ENCODE measurements at places on chromosomes 3 and 15. TPM values are rescaled to one million over a fixed set of nuclear protein-coding genes. Genes with fewer than 3 reads are reported as not detected.

The KIF15 gene
- 30.2 TPM for total RNA-seq

The KAT2B gene
- 146 TPM for total RNA-seq

The PGBD4 gene
- 3.8 TPM for total RNA-seq

The RHOV gene
- 0.37 TPM for total RNA-seq

The SCN5A gene
- not detected for total RNA-seq

The PRSS50 gene
- total RNA-seq = not detected

The HES1 gene
- 10.8 TPM for total RNA-seq

The VGLL3 gene
- total RNA-seq = not detected

The PLD1 gene
- 0.88 TPM for total RNA-seq

The DUT gene
- 195 TPM for total RNA-seq

The CPA3 gene
- not detected for total RNA-seq

The TRIM71 gene
- total RNA-seq = not detected

The GP9 gene
- not detected for total RNA-seq

The PIK3CB gene
- total RNA-seq = 21.0 TPM

The CMTM8 gene
- 5.8 TPM for total RNA-seq

The IL5RA gene
- not detected for total RNA-seq

The RAB11A gene
- total RNA-seq = 213 TPM

The SCAANT1 gene
- total RNA-seq = not detected

The TMC3 gene
- not detected for total RNA-seq

The DUOX1 gene
- total RNA-seq = 0.07 TPM

The SPTSSB gene
- not detected for total RNA-seq

The TMCO5A gene
- total RNA-seq = not detected

The GPR15 gene
- 30.4 TPM for total RNA-seq

The RASL12 gene
- not detected for total RNA-seq

All from T-helper 1 cell treated with Interleukin-12 subunit alpha and Interleukin-12 subunit beta and Interleukin-4 antibody, amounts not matched to agents 30 ng/mL and 1 ng/mL, for 36 hours (primary cell).